ENCODE measurements at places on chromosomes 5 and 9.

GRCh38 chr5:172280929-172281328 is 2.6 kb downstream of the UBTD2 start:
- no peak for DNase-seq

DNA sequence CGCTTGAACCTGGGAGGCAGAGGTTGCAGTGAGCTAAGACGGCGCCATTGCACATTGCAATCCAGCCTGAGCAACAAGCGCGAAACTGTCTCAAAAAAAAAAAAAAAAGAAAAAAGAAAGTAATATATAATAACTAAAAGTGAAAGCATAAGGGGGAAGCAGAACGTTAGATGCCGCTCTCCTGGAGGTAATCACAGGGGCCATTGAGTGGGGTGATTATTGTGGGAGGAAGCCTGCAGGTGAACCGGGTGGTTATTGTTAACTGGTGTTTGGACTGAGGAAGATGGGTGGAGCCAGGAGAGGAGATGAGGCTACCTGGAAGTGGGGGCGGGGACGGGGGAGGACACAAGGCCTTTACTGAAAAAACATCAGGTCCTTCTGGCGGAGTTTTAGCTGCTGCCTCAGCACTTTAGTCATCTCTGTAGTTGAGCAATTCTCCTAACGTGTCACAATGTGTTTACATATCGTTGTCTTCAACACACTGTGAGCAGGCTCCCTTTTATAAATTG is 5.3 kb upstream of the TJP2 start:
- DNase-seq = peak; percentile 3

GRCh38 chr5:179304466-179304865 is 40.8 kb downstream of the ADAMTS2 start:
- DNase-seq = no peak

DNA sequence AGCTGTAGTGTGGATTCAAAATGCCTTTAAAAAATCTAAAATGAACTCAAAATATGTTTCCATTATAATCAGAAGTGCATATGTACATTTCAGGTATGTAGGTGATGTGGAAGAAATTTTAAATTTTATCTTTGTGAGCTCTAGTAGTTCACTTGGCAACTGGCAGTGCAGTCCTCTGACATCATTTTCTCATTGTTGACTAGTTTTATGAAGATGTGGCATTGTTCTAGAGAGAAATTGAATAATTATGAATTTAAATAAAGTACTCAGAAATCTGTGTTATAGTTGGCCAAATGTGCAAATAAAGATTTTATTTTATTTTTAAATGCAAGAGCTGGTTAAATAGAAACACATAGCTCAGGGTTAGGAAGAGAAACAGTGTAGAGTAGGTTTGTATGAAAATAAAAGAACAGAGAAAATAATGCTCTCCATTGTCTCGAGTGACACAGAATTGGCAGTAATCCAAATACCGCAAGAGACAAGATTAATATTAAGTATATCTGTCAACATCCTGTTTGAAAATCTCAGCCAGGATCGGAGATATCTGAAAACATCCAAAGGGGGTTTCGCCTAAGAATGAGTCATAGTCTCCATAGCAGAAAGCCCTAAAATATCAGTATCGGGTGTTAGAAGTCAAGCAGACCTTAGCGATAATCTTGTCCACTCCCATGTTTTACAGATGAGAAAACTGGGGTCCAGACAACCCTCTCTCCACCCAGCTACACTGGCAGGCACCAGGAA is 189.4 kb downstream of the CCDC192 start:
- peak; percentile 3 for DNase-seq

DNA sequence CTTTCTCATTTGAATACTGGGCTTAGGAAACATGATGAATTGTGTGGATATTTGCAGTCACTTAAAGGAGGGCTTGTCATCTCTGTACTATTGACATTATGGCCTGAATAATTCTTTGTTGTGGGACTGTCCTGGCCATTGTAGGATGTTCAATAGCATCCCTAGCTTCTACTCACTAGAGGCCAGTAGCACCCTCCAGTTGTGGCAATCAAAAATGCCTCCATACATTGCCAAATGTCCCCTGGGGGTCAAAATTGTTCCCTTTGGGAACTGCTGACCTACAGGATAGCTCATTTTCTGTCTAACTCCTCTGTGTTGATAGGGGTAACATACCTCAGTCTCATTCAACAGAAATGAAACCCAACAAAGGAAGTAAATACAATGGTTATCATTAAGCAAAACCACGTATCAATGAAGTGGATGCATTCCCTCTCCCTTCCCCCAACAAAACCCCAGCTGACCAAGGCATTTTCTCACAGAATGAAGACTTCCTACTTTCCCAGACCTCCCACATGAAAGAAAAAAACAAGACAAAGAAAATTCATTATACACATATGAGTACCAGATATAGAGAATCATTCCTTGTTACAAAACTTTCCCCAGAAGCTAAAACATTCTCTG is 18.1 kb downstream of the FYB1 start:
- DNase-seq = no peak

DNA sequence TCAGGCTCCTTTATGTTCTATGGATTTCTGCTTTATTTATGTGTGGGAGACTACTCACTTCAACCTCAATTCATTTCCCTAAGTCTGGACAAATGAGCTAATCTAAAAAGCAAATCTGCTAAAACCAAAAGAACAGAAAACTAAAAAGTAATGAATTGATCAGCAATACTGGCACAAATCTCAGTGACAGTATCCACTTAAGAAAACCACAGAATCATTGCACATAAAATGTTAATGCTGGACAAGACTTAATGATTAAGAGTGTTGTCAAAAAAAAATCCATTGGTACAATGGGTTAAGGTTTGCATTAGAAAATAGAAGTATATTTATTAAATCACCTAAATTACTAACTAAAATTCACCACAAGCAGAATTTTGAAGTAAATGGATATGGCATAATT is 147.6 kb downstream of the EDIL3 start:
- no peak for DNase-seq

- DNase-seq = no peak
Measured at GRCh38 chr9:120729791-120730241, 15.5 kb upstream of the MEGF9 start.

DNA sequence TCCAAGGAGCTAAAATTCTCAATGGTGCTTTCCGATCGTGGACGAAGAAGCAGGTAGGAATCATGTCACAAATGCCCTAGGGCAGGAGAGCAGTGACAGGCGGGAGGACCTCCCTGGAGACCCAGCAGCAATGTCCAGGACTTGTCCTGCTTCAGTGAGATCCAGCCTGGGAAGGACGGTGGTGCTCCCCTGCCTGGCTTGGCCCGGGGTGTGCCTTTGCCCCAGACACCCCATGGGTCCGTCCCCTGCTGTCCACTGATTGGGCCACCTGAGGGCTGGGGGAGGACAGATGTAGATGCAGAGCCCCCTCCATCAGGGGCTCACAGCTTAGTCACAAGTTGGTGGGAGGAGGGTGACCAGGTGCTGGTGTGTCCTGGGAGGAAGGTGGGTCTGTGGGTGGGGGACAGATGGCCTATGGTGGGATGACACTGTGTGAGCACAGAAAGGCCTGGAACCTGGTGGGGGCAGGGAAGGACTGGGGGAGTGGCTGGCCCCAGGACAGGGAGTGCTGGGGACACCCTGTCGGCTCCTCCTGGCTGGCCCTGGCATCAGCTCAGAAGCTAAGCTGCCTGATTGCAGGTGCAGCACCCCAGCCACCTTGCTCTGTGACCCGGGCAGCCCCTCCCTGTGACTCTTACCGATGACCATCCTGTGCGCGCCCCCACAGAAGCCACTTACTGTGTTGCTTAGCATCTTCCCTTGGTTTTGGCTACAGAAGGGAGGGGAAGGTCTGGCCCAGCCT is 82.0 kb downstream of the PHF2 start:
- no peak for DNase-seq

GRCh38 chr5:37850226-37850865 is 10.5 kb upstream of the GDNF start:
- DNase-seq = no peak

- DNase-seq = no peak
Measured at GRCh38 chr9:123457583-123457982, 101.6 kb downstream of the CRB2 start.

DNA sequence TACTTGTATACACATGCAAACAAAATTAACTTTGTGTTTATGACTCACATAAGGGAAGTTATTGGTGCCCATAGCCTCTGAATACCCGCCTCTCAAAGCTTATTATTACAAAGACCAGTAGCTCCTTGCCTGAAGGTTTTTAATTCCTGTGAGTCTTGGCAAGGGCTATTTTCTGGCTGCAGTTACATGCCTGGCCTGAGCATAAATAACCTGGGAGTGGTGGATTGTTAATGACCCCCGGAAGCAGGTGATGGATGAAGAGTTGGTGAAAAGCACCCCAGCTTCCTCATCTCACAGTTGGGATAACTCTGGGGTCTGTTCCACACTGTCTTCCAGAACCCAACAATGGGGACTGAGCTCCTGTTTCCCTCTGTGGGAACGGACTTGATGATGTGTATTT is 594.5 kb downstream of the PDE4D start:
- DNase-seq = no peak

DNA sequence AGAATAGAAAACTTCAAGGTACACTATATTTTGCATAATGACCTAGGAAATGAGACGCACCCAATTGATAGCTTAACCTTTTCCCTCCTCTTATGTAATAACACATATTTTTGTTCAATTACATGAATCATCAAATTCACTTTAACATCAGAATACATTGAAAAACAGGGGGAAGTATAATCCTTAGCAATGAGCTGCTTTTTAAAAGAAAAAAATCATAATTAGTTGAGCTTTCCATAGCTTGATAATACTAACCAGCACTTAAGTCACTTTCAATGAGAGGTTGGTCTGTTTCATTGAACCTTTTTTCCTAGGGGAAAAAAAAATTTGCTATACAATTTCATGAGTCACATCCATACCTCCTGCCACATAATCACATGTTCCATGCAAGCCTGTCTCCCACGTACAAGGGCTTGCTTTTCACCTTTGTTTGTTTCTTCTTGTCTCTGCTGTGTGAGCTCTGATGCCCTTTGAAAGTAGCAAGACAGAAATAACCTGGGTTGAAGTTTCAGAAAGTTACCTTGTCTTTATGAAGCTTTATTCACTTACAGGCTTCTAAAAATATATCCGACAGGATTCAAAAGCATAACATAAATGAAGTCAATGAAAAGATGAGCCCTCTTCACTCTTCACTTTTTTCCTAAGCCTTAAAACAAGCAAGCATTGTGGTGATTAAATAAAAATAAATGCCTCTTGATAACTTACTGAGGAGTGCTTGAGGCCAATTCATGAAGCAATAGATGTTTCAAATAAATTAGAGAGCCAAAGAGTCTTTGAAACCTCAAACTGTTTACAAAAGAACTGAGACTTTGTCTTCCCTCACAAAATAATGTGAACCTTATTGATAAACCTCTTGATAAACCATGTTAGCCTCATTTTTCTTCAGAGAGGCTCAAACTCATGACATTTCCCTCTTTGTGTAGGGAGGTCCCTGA is 108.5 kb downstream of the FEM1C start:
- DNase-seq = no peak

DNA sequence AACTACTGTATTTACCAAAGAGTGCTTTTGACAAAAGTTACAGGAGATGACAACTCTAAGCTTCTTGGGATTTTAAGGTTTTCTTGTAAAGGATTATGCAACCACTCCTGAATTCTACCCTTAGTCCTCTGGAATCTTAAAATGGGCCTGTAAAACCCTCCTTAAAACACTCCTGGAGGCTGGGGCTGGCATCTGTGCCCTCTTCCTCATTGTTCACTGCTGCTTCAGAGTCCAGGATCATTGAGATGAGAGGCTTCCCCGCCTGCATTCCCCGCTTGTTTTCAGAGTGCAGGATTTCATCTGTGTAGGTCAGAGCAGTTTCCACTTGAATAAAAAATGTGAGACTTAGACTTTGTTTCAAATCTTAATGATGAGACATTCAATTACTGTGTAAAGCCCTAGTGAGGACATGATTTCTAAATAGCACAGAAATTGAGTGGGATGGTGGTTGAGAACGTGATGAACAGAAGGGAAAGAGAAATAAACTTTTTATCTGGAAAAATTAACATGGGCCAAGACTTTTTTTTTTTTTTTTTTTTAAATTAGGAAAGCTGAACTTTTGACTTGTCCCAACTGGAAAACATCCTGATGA is 40.4 kb downstream of the PCSK5 start:
- no peak for DNase-seq

DNA sequence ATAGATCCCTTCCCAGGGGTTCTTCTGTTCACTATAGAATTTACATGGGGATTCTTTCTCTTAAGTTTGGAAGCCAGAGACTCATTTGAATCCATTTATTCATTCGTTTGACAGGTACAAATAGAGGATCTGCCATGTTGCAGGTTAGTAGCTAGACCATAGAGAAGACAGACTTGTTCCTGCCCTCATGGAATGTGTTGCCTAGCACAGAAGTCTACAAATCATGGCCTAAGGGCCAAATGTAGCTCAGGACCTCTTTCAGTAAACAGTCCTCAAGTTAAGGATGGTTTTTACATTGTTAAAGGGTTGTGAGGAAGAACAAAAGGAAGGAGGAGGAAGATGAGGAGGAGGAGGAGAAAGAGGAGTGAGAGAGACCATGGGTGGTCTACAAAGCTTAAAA is 114.7 kb upstream of the SLC44A1 start:
- DNase-seq = no peak

GRCh38 chr5:112691339-112691680 is 46.4 kb upstream of the APC start:
- no peak for DNase-seq

- DNase-seq = peak; percentile 12
Measured at GRCh38 chr5:59034498-59035186, 451.8 kb downstream of the RAB3C start.

- no peak for DNase-seq
Measured at GRCh38 chr5:179869641-179870402, 11.2 kb upstream of the MRNIP start.

DNA sequence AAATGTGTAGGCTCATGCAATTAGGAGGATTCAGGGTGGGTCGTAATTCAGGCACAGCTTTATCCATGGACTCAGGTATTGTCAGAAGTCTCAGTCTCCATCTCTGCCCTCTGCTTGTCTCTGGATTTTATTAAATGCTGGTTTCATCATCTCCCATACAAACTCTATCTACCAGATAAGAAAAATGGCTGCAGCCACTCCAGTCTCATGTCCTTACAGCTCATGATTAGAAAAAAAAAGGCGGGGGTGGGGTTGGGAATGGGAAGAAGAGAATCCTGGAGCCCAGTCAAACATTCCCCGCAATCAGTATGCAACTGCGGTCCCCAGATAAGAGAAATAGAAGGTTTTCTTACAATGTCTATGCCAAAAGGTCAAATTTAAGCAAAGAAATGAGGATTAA is 7.6 kb upstream of the FBXO38 start:
- no peak for DNase-seq

- no peak for DNase-seq
Measured at GRCh38 chr5:155923784-155924183, 403.2 kb upstream of the SGCD start.
